ENCODE measurements at places on chromosomes 6 and 20.

DNA sequence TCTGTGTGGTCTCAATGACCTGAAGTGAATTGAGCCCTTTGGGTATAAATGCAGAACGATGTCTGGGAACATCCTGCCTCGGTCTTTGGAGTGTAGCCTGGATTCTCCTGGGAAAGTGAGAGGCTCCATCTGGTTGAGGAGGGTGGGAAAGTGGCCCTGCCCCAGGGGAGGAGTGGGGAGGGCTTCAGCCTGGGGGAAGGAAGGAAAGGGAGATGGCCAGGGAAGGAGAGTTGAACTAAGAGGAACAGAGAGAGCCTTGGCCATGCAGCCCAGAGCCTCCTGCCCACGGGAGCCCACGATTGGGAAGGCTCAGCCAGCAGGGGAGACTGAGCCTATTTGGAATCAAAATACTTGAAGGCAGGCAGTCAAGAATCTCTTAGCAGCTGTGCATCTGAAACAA lies 2.3 kb upstream of the EPB41L1 start:
- no peak for DNase-seq

- no peak for DNase-seq
Observed at GRCh38 chr6:169398342-169399105, 144.9 kb upstream of the THBS2 start.

DNA sequence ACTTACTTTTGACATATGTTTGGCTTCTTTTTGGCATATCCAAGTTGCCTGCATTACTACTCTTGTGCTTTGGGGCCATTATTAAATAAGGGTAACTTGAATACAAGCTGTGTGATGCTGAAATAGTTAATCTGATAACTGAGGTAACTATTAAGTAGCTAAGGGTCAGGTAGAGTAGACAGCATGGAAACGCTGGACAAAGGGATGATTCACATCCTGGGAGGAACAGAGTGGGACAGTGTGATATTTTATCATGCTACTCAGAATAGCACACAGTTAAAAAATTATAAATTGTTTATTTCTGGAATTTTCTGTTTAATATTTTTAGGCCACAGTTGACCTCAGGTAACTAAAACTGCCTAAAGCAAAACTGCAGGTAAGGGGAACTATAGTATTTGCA lies 483.9 kb downstream of the RFPL4B start:
- DNase-seq, result no peak

DNA sequence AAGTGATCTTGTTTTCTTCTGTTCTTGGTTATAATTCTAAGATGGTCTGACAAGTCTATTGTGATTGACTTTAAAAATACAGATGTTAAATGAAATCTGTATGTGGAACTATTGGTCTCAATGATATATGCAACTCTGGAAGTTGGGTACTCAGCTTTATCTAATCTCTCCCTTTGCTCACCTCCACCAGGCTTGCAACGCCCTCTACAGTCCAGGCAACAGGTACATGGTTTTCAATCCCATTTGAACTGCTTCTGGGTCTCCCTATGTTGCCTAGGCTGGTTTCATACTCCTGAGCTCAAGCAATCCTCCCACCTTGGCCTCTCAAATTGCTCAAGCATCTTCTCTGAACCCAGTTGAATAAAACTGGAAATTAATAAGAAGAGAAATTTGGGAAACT lies 25.6 kb upstream of the HLA-DQB1 start:
- DNase-seq, result peak; percentile 40

GRCh38 chr20:35092524-35093266 lies at the start of gene TRPC4AP:
TRPC4AP (minus strand) TSS chr20:35092807; CDS start chr20:35092781, 26 bp downstream.
- peak; percentile 84 for DNase-seq

GRCh38 chr20:50077818-50078601 lies 34.9 kb downstream of the UBE2V1 start:
- DNase-seq, result no peak

GRCh38 chr6:18931086-18931485 lies 543.9 kb downstream of the RNF144B start:
- no peak for DNase-seq

GRCh38 chr6:157272866-157273755 lies 50.2 kb downstream of the TMEM242 start:
- DNase-seq, result no peak

- no peak for DNase-seq
Observed at GRCh38 chr20:45432294-45432693, 16.4 kb downstream of the PIGT start.

DNA sequence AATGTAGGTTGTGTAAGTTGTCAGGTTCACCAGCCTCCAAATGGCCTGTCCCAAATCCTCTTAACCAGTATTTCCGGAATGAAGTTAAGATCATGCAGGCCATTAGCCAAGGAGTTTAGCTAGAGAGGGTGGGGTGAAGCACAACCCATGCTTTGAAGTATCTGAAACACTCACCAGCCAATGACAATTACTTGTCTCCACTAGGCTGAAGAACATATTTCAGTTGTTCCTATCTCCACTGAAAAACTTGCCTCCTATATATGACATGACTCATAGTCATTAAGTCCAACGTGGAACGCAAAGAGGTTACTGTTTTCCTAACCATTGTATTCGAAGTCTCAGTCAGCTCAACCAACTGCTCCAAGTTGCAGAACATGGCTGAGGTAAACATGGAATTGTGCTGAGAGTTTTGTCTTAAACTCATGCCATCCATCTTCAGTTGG lies 37.4 kb upstream of the TNFAIP3 start:
- DNase-seq, result no peak

DNA sequence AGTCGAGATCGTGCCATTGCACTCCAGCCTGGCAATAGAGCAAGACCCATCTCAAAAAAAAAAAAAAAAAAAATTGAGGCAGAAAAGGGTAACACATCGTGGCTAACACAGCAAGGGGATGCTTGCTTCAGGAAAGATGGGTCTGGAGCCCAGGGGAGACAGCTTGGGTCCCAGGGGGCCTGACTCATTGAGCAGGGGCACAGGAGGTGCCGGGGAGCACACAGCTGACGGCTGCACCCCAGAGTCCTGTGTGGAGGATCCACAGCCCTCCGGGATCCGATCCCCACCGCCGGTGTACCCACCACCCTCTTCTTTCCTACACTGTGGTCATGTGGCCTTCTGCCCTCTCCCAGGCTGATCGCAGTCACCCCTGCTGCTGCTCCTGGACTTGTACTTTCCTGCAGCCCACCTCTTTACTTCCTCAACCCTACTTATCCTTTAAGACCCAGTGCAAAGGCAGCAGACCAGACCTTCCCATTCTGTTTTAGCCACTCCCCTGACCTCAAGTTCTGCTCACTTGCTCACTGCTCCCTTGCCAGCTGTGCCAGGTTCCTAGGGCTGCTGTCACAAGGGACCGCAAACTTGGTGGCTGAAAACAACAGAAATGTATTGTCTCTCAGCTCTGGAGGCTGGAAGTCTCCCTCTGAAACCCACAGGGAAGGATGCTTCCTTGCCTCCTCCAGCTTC lies 17.6 kb upstream of the EZR start:
- DNase-seq, result no peak
